ENCODE measurements at places on chromosomes 4 and X. TPM values are rescaled to one million over a fixed set of nuclear protein-coding genes. Genes with fewer than 3 reads are reported as not detected.

- H3K27me3 ChIP-seq: no peaks in the 10 kb centered on the region
- H3K4me3 ChIP-seq: no peak overlapping the region
- H3K27ac ChIP-seq: no peak overlapping the region
- no peaks in the 10 kb centered on the region for H3K36me3 ChIP-seq
- DNase-seq: no peak
Observed at GRCh38 chr4:134282680-134283079, 81.1 kb upstream of the PABPC4L start.

GRCh38 chr4:164948975-164949374 is 28.5 kb downstream of the TRIM61 start:
- DNase-seq: no peak
- H3K4me1 ChIP-seq: peaks cover 6% of the 10 kb centered on the region
- no peak overlapping the region for H3K27ac ChIP-seq
- H3K36me3 ChIP-seq: no peaks in the 10 kb centered on the region
- H3K27me3 ChIP-seq: no peaks in the 10 kb centered on the region

DNA sequence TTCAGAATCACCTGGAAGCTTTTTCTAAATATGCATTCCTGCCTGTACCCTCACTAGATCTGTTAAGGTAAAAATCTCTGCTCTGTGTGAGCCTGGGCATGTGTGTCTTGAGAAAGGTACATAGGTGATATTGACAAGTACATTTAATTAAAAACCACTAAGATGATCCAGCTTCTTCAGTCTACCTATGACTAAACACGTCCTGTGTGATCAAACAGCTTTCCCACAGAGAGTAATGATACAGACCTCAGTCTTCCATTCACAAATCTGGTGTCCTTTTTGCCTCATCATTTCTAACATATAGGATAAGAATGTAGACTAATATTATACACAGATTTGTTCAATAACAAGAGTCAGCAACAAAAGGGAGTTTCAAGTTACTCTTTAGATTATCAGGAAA is 42.6 kb downstream of the GALNT7 start:
- peaks cover 4% of the 10 kb centered on the region for H3K36me3 ChIP-seq
- peaks cover 6% of the 10 kb centered on the region for H3K27me3 ChIP-seq
- no peak for DNase-seq
- H3K27ac ChIP-seq: no peak overlapping the region

- no peak overlapping the region for H3K27ac ChIP-seq
- H3K36me3 ChIP-seq: no peaks in the 10 kb centered on the region
- no peaks in the 10 kb centered on the region for H3K27me3 ChIP-seq
- H3K4me3 ChIP-seq: no peak overlapping the region
- DNase-seq: no peak
Observed at GRCh38 chr4:22678940-22679854, 13.5 kb upstream of the GBA3 start.

- H3K4me1 ChIP-seq: peaks cover 6% of the 10 kb centered on the region
- no peak within 1 kb of the TSS for H3K27ac ChIP-seq
- H3K4me3 ChIP-seq: no peak within 1 kb of the TSS
- no peaks in the 10 kb centered on the region for H3K27me3 ChIP-seq
- H3K36me3 ChIP-seq: no peaks in the 10 kb centered on the region
- no peak for DNase-seq
Observed at GRCh38 chr4:73853246-73853704, at the start of gene PF4V1. TSS of gene PF4V1 (plus strand) at chr4:73853296. CDS start at chr4:73853363, 67 bp downstream.

GRCh38 chr4:185679523-185679922 is 132.5 kb downstream of the SORBS2 start:
- DNase-seq: no peak
- H3K36me3 ChIP-seq: no peaks in the 10 kb centered on the region
- H3K4me3 ChIP-seq: no peak overlapping the region
- peaks cover 2% of the 10 kb centered on the region for H3K27me3 ChIP-seq
- H3K27ac ChIP-seq: no peak overlapping the region

GRCh38 chr4:99821918-99822503 is 5.4 kb downstream of the DAPP1 start:
- no peak for DNase-seq
- H3K27me3 ChIP-seq: peaks cover 2% of the 10 kb centered on the region
- no peaks in the 10 kb centered on the region for H3K36me3 ChIP-seq
- H3K27ac ChIP-seq: no peak overlapping the region

DNA sequence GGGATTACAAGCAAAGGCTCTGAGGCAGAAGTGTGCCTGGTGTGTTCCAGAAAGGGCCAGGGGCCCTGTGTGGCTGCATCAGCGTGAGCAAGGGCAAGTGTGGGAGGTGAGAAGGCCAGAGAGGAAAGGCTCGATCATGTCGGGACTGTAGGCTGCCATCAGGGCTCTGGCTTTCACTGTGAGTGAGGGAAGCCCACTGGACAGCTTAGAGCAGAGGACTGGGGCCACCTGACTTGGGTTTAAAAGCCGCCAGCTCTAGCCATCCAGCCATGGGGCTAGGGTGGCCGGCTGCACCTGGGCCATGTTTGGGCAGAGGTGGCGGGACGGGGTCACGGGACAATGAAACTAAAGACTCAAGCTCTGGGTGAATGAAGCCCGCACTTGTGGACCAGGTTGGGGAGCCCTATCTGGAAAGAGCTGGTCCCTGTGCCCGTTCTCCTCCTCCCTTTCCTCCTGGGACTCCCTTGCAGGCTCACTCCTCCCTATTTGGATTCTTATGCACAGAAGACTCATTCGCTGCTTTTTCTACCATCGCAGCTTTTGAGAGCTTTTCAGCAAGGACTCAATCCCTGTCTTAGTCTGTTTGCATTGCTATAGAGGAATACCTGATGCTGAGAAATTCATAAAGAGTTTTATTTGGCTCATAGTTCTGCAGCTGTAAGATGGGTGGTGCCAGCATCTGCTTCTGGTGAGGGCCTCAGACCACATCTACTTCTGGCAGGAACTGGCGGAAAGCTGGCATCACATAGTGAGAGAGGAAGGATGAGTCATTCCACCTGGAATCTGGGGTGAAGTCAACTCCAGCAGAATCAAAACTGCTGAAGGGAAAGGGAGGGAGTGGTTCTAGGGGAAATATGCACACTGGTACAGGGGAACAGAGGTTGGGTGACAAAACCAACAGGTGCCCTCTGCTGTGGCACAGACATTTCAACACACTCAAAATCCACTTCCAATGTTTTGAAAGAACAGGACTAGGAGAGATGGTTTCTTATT is 15.3 kb downstream of the CTAG1B start:
- H3K27me3 ChIP-seq: peaks cover 6% of the 10 kb centered on the region
- no peak for DNase-seq
- no peak overlapping the region for H3K27ac ChIP-seq
- H3K36me3 ChIP-seq: no peaks in the 10 kb centered on the region
- H3K4me1 ChIP-seq: peaks cover 4% of the 10 kb centered on the region

- H3K4me1 ChIP-seq: peaks cover 8% of the 10 kb centered on the region
- no peaks in the 10 kb centered on the region for H3K36me3 ChIP-seq
- H3K4me3 ChIP-seq: no peak overlapping the region
- no peak for DNase-seq
Observed at GRCh38 chrX:111515298-111515697, 3.9 kb downstream of the SERTM2 start.

- H3K4me3 ChIP-seq: no peak overlapping the region
- H3K36me3 ChIP-seq: no peaks in the 10 kb centered on the region
- DNase-seq: peak; percentile 35
- no peaks in the 10 kb centered on the region for H3K27me3 ChIP-seq
- no peaks in the 10 kb centered on the region for H3K4me1 ChIP-seq
Observed at GRCh38 chrX:51420610-51421009, 75.8 kb downstream of the NUDT11 start.

DNA sequence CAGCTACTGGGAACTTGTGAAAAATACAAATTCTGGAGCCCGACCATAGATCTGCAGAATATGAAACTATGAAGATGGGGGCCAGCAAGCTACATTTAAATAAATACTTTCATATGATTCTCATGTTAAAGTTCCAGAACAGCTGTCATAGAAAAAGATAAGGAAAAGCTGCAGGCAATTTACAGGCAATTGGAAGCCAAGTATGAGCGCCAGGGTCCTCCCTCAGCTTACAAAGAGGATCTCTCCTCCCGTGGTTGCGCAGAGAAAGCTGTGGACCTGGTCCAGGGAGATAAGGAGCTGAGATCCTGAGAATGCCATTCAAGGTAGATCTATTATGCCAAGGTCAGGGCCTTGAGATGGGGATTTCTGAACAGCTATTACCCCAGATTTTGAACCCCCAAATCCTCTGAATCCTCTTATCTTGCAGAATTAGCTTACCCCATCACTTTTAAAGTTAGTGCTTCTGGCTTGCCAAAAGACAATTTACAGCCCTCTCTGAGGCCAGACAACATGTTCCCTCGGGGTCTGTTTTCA is 25.6 kb upstream of the FRAS1 start:
- H3K36me3 ChIP-seq: peaks cover 4% of the 10 kb centered on the region
- no peak for DNase-seq
- H3K4me1 ChIP-seq: no peaks in the 10 kb centered on the region
- no peak overlapping the region for H3K4me3 ChIP-seq

RIBC1 gene
- total RNA-seq: 0.97 TPM

INTS6L gene
- total RNA-seq: 9.6 TPM

FGF13 gene
- 42.6 TPM for total RNA-seq

LDB2 gene
- 268 TPM for total RNA-seq
